ENCODE measurements at places on chromosomes 7 and 10.
A peak's percentile ranks its signal among the peaks of the same experiment; 100 is the strongest.

DNA sequence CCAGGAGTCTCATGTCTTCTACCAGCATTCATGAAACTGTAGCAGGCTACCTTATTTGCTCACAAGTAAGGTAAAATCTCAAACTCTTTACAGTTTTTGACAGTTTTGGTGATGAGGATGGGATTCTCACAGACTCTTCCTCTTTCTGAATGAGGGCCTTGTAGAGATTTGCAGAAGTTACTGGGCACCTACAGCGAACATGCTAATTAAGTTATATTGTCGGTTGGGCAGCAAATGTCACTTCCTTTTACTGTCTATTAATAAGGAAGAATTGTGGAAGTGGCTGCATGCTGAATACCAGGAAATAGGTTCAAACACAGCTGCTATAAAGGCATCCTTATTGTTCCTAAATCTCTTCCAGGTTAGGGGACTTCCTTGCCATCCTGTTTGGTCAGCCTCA lies 189.6 kb downstream of the DNAJC1 start:
- H3K27me3 ChIP-seq = no peaks in the 10 kb centered on the region
- H3K36me3 ChIP-seq = peaks cover 19% of the 10 kb centered on the region
- H3K4me1 ChIP-seq = no peaks in the 10 kb centered on the region
- DNase-seq = no peak
- no peak overlapping the region for H3K4me3 ChIP-seq
- H3K27ac ChIP-seq = no peak overlapping the region

GRCh38 chr7:55365205-55365674 lies at the start of gene LANCL2:
LANCL2 (plus strand) TSS chr7:55365337; CDS start chr7:55366026, 689 bp downstream.
- H3K27ac ChIP-seq = no peak within 1 kb of the TSS
- 0 out of 2 replicates have a peak, but pooled peaks cover 2% of the 10 kb centered on the region for H3K36me3 ChIP-seq
- no peaks in the 10 kb centered on the region for H3K4me1 ChIP-seq
- DNase-seq = peak; percentile 63

- DNase-seq = no peak
- no peaks in the 10 kb centered on the region for H3K27me3 ChIP-seq
- H3K27ac ChIP-seq = no peak overlapping the region
- H3K4me3 ChIP-seq = no peak overlapping the region
- no peaks in the 10 kb centered on the region for H3K4me1 ChIP-seq
Observed at GRCh38 chr7:138750901-138751464, 46.8 kb upstream of the TMEM213 start.

DNA sequence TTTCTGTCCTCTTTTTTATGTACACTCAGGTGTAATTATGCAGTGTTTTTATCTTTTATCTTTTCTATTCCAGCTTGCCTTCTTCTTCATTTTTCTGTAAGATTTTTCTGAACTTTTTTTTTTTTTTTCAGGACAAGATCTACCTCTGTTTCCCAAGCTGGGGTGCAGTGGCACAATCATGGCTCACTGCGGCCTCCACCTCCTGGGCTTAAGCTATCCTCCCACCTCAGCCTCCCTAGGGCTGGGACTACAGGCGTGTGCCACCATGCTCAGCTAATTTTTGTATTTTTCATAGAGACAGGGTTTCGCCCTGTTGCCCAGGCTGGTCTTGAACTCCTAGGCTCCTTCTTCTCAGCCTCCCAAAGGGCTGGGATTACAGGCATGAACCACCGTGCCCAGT lies 6.3 kb upstream of the CALD1 start:
- no peaks in the 10 kb centered on the region for H3K36me3 ChIP-seq
- DNase-seq = no peak
- H3K27me3 ChIP-seq = no peaks in the 10 kb centered on the region
- H3K27ac ChIP-seq = no peak overlapping the region
- no peaks in the 10 kb centered on the region for H3K4me1 ChIP-seq

GRCh38 chr7:26006426-26006825 lies 145.6 kb upstream of the NFE2L3 start:
- no peaks in the 10 kb centered on the region for H3K27me3 ChIP-seq
- H3K27ac ChIP-seq = no peak overlapping the region
- peaks cover 19% of the 10 kb centered on the region for H3K36me3 ChIP-seq
- H3K4me1 ChIP-seq = no peaks in the 10 kb centered on the region
- H3K4me3 ChIP-seq = no peak overlapping the region

- no peak overlapping the region for H3K27ac ChIP-seq
- H3K36me3 ChIP-seq = peaks cover 2% of the 10 kb centered on the region
- H3K4me3 ChIP-seq = no peak overlapping the region
- no peak for DNase-seq
- no peaks in the 10 kb centered on the region for H3K27me3 ChIP-seq
Observed at GRCh38 chr7:65265933-65266519, 107.6 kb upstream of the ZNF92 start.
